Stimulated activated CD4-positive, alpha-beta T cell treated with anti-CD3 and anti-CD28 coated beads, Interleukin-4, amount 100 ng/mL, for 48 hours (primary cell): ENCODE measurements at places on chromosomes 5 and 9.

- DNase-seq: no peak
These were observed 66.4 kb upstream of the SPRY4 start for GRCh38 chr5:142391058-142391845.

- DNase-seq: peak; percentile 57
These were observed 79.2 kb upstream of the HSPA9 start for GRCh38 chr5:138654281-138654867.

GRCh38 chr9:38350529-38350928, 42.0 kb upstream of the ALDH1B1 start:
- DNase-seq: no peak

- DNase-seq: no peak
These were observed 47.9 kb upstream of the RARS1 start for GRCh38 chr5:168438349-168438748.

DNA sequence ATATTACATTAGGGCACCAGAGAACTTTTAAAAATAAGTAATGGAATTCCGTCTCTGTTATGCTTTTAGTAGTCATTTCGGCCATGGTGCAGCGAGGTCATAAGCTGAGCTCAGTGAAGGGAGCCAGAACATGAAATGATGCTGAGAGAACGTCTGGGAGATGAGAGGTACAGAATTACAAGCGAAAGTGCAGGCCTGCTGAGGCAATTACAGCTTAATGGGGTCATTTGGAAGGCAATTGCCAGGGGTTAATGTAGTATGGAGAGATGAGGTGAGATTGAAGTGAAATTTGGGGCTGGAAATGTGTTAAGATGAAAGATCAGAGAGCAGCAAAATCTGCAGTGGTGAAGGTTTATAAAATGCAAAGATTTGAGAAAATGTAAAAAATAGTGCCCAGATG, 96.5 kb downstream of the PBX3 start:
- no peak for DNase-seq

DNA sequence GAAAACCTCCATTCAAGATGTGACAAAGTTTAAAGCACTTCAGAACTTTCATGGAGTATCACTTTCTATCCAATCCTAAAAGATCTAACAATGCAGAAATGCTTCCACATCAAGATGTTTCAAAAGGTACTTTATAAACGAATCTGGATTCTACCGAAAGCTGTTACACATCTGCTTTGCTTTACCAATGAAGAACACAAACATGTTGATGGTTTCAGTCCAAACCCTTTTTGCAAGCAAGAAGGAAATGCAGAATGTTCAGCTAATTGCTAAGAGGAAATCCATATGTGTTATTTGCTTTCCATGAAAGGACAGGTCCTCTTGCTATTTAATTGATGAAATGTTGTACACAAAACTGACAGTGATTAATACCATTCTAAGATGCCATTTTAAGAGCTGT, 419.6 kb downstream of the EFNA5 start:
- no peak for DNase-seq

- DNase-seq: no peak
These were observed 4.3 kb downstream of the LCP2 start for GRCh38 chr5:170293273-170293672.

DNA sequence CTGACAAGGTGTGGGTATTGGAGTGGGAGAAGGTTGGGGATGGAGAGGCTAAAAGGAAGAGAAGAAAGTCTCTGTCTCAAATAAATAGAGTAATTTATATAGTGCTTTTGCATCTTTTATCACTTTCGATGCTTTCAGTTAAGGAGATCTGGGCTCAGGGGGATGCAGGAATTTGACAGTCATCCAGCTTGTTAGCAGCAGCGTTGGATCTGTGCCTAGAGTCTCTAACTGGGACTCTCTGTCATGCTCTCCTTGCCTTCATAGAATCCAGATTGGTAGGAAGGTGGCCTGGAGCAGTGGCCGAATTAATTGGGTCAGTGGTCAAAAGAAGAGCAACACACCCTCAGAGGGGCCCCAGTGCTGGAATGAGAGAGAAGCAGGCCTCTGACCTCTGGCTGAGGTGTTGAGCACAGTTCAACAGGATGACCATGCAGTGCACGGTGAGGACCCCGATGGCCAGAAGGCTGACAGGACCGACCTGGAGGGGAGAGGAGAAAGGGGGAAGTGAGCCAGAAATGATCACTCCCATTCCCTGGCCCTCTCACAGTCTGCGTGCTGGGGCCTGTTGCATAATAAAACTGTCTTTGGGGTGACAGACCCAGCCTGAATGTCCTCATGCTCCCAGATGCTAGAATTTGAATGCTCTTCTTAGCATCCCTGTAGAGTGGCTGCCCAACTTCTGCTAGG, 7.6 kb downstream of the SLC36A3 start:
- DNase-seq: no peak

- no peak for DNase-seq
These were observed 926.3 kb downstream of the TLE4 start for GRCh38 chr9:80498001-80498555.

- DNase-seq: no peak
These were observed 15.8 kb upstream of the FCN2 start for GRCh38 chr9:134864821-134865190.

DNA sequence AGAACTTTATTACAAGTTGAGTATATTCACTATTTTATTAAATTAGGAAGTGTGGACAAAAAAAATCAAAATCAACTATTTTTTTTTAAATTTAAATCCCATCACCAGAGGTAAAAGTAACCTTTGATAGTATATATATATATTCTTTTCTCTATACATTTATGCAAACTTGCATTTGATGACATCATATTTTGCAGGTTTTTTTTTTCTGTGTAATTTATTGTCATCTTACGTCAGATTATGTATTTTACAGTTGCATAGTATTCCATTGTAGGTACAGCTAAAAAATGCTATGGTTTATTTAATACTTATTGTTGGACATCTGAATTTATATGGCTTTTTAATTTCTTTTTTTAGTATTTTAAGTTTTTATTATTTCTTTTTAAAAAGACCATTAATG, 25.5 kb downstream of the APC start:
- DNase-seq: no peak

DNA sequence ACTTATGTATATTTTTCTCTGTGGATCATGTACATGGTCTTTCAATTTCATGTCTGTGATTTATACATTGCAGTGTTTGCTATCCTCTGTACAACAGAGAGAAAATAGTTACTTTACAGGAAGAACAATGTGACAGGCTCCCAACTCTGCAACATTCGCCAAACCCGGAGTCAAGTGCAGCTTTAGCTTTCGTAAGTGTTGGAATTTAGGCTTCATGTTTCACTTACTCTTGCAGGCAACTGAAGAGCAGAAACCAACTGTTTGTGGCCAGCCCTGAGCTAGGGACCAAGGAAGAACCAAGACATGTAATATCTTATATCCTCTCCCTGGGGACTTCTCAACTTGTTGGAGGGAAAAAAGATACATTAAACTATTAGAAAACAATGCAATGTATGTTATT, 147.9 kb downstream of the C5orf15 start:
- no peak for DNase-seq

DNA sequence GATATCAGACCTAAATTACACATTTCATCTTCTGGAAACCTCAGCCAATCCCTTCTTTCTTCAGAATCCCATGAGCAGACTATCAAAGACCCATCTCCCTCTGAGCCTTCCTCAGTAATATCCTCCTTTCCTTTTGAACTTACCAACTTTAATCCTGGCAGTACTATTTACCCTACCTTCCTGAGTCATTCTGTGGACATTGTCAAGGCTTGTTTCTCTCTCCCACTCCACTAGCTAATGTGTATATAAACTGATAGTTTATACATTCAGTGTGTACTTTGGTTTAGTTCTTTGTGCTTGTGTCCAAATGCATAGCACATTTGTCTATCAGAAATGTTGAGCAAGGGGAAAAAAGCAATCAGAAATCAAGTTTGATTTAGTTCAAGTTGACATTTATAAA, 568.3 kb downstream of the CSNK1G3 start:
- no peak for DNase-seq

GRCh38 chr5:159186319-159186718, 23.0 kb downstream of the RNF145 start:
- DNase-seq: no peak

- DNase-seq: no peak
These were observed 223.6 kb upstream of the EFNA5 start for GRCh38 chr5:107894361-107894760.

GRCh38 chr5:157351802-157352092, 85.8 kb downstream of the CYFIP2 start:
- no peak for DNase-seq

DNA sequence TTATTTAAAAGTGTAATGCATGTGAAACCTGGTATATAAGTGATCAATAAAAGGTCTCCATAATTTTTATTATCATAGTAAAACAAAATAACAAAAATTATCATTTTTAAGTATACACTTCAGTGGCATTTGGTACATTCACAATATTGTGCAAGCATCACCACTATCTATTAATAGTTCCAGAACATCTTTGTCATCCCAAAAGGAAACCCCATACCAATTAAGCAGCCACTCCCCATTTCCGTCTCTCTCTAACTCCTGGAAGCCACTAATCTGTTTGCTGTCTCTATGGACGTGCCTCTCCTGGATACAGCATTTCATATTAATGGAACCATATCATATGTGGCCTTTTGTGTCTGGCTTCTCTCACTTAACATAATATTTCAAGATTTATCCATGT, 7.6 kb downstream of the OLFML2A start:
- no peak for DNase-seq

DNA sequence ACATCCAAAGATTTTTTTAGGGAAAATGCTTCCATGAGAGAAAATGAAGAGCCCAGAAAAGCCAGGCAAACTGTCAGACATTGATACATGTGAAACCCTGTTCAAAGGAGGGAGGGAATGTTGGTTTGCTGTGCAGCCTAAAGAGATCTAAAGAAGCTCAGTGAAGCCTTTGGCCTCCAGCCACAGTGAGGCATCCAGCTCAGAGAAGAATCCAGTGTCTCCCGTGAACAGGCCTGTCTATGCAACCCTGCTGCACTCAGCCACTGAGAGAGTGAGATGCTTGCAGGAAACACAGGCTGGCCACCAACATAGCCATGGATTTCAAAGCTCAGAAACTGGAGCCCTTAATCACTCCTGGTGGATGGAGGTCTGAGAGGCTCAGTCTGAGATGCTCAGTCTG, 171.4 kb upstream of the PLCXD3 start:
- no peak for DNase-seq

DNA sequence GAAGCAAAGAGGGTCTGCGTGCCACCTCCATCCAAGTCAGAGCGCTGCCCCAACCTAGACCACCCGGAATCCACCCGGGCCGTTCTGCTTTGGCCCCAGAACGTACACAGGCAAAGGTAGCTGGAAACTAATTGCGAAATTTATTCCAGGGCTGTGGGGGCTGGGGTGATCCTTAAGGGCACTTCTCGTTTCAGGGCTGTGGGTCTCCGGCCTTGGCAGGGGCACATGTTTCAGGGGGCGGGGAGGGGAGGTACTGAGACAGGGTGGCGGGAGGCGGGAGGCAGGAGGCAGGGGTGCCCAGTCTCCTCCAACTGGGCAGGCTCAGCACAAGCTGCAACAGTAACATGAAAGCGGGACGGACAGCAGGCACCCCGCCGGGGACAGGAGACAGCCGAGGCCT, 26.1 kb downstream of the NR5A1 start:
- DNase-seq: no peak

DNA sequence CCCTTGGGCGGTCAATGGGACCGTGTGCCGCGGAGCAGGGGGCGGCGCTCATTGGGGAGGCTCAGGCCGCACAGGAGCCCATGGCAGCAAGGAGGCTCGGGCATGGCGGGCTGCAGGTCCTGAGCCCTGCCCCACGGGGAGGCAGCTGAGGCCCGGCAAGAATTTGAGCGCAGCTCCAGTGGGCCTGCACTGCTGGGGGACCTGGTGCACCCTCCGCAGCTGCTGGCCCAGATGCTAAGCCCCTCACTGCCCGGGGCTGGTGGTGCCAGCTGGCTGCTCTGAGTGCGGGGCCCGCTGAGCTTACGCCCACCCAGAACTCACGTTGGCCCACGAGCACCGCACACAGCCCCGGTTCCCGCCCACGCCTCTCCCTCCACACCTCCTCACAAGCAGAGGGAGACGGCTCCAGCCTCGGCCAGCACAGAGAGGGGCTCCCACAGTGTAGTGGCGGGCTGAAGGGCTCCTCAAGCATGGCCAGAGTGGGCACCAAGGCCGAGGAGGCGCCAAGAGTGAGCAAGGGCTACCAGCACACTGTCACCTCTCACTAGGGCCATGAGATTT, 141.1 kb upstream of the OR13F1 start:
- DNase-seq: no peak

- DNase-seq: no peak
These were observed 202.6 kb downstream of the ZSWIM6 start for GRCh38 chr5:61534481-61535267.

DNA sequence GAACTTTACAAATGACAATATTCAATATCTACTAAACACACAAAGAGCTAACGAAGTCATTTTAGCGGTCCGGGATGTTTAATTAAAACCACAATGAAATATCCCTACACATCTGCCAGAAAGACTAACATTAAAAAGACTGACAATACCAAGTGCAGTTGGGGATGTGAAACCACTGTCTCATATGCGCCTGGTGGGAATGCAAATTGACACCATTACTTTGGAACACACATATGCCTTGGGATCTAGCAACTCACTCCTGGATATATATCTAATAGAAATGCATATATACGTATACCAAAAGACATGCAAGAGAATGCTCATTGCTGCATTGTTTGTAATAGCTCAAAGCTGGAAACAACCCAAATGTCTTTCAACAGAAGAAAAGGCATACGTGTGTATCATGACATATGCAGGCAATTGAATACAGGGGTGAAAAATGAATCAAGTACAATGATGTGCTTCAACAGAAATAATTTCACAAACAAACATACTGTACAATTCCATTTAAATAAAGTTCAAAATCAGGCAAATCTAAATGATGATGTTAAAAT, 153.3 kb downstream of the CARTPT start:
- no peak for DNase-seq

- no peak for DNase-seq
These were observed 100.6 kb downstream of the LHFPL2 start for GRCh38 chr5:78547731-78548615.

DNA sequence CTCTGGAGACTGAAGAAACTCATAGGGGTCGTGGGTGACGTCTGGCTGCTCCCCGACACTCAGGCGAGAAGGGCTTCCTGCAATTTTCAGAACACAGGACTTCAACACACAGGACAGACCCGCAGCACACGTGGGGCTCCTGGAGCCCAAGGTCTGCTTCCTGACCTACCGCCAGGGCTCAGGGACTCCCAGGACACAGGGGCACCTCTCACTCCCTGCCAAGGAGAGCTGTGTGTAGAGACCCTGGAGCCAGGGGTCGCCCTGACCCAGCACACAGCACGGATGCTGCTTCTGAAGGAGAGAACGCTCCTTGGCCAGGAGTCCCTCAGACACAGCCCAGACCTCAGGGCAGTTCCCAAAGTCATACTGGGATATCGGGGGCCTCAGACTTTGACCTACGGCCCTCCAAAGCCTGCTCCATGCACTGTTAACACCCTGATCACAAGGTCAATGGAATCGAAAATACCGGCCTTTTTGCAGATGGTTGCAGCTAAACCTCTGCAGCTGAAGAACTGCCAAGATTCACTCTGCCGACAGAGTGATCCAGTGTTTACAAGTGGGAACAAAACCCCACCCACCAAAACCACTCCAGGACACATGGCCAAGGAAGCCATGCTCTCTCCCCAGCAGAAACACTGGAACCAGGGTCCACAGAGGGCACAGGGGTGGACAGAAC, 13.8 kb upstream of the ZDHHC11 start:
- no peak for DNase-seq
